ENCODE measurements at places on chromosomes 7 and 10.

- DNase-seq = no peak
Measured at GRCh38 chr10:72665925-72666324, 26.0 kb upstream of the MCU start.

DNA sequence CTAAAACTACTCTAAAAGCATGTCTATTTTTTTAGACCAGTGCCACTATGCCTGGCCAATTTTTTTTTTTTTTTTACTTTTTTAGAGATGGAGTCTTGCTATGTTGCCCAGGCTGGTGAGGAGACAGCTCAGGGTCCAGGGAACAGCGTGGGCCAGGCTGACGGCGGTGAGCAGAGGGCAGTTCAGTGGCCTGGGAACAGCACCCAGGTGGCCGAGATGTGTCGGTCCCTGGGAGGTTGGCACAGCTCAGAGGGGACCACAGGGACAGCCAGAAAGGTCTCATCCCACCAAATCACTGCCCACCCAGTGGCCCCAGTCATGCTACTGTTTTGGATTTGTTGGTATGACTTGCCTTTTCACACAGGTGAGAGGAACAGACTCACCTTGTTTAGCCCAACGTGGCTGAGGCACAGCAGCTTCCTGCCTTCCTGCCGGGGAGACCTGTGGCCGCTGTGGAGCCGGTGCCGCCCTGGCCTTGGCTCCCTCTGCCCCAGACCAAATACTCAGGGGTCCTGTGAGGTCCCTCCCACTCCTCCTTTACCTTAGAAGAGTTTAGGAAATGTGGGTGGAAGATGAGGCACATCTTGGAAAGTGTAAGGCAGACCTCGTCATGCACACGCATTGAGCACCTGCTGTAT, 109.6 kb downstream of the PTPRE start:
- DNase-seq = no peak

DNA sequence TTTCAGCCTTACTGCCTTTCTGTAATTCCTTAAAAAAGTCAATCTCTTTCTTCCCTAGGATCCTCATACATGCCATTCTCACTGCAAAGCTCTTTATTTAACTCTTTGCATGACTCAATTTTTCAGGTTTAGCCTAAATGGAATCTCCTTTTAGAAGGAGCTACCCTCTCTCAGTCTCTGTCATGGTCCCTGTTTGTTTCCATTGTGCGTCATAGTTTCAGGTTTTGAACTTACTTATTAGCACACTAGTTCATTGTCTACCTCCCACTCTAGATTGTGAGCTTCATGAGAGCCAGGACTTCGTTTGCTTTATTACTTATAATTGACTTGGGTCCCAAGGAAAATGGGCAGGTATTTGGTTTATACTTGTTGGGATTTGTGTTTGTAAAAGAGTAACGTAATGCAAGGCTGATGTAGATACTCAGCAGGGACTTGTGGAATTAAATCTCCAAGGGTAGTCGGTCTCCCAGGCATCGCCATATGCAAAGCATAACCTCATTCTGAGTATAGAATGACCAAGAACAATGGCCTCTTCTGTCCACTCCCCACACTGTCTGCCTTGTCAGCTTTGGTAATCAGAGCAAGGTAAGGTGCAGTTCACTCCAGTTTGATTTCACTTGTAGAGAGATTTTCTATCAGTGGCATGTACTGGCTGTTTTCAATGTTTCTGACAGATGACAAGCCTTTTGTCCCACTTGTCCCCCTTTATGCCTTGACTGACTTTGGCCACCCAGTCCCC, 252.0 kb downstream of the SORCS3 start:
- DNase-seq = no peak

DNA sequence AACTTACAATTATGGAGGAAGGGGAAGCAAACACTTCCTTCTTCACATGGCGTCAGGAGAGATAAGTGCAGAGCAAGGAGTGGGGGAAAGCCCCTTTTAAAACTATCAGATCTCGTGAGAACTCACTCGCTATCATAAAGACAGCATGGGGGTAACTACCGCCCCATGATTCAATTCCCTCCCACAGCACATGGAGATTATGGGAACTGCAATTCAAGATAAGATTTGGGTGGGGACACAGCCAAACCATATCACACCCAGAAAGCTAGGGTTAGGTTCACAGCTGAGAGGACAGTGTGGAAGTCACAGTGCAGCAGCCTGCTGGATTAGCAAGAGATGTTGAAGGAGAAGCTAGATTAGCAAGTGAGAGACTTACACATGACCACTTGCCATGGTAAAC, 81.6 kb downstream of the CRTAC1 start:
- DNase-seq = no peak

- DNase-seq = no peak
Measured at GRCh38 chr10:119633538-119634218, 17.5 kb upstream of the BAG3 start.

DNA sequence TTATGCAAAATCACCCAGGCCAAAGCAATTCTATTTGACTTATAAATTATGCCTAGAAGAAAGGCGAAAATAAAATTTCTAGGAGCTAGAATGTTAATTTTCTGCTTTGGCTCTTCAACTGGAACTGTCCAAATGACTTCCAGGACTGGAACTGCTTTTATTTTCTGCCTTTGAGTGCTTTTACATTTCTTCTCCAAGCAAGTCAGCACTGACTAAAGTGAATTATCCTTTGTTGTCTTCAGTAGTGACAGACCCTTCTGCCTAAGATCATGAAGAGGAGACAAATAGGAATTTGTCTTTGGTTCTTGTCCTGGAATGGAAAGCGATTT, 255.9 kb downstream of the DNAJB9 start:
- DNase-seq = no peak

- no peak for DNase-seq
Measured at GRCh38 chr10:18583575-18584270, 67.7 kb downstream of the NSUN6 start.

All from stimulated activated CD8-positive, alpha-beta memory T cell treated with anti-CD3 and anti-CD28 coated beads, Interleukin-4, amount 100 ng/mL, for 1 hour (primary cell).